Activated naive CD4-positive, alpha-beta T cell (primary cell): ENCODE measurements at places on chromosomes 7 and 10.

DNA sequence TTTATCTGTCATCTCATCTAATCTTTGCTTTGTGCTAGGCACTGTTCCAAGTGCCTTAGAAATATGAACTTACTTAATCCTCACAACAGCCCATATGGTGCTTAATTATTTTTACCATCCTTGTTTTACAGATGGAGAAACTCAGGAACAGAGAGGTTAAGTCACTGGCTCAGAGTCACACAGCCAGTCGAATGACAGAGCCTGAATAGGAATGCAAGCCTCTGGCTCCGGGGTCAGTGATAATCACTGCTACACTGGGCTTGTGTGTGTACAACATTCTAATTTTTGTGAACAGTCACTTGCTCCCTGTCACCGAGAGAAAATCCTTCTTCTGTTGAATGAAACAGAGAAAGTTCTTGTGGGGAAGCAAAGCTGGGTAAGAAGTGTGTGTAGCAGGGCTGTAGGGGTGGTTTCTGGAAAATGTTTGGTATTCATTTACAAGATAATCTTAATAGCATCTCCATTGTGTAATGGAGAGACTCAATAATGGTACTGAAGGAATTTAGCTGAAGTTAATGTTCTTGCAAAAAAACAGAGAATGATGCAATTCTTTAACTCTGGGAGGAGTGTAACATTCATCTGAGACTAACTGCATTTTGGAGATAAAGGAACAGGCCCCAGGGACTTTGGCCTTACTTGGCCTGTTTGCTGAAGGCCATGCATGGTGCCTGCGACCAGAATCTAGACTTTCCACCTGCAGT, 290.6 kb downstream of the FRMD4A start:
- no peak for DNase-seq

DNA sequence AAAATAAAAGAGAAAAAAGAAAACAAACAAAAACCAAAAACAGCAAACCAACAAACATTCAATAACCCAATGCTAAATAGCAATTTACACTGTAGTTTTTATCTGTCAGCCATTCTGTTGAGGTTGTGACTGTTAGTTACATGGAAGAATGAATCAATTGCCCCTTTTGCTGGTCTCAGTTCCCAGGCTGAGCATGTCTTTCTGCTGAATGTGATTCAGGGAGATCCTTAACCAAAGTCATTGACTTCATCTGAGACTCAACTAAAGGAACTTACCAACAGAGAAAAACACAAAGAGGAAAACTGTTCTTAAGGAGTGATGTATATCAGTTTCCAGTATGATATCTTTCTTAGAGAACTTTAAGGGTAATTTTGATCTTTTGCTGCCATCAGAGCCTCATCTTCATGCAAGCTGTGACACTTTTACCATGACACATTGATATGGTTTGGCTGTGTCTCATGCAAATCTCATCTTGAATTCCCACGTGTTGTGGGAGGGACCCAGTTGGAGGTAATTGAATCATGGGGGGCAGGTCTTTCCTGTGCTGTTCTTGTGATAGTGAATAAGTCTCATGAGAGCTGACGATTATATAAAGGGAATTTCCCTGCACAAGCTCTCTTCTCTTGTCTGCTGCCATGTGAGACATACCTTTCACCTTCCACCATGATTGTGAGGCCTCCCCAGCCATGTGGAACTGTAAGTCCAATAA, 469.8 kb downstream of the KIF20B start:
- no peak for DNase-seq

DNA sequence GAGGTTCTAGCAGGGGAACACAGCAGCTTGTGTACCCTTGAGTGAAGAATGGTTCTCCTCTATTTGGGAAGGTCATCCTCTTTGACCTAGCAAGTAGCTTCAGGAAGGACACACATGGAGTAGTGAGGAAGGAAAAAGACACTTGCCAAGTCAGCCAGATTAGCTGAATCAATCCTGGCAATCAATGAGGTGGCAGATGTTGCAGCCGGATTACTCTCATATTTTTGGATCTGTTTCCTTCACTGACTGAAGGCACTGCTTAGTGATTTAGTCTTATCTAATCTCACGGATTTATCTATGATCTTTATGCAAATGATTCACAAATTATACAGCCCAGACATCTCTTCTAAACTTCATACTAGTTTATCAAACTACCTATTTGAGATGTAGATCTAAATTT, 218.8 kb downstream of the GPR158 start:
- no peak for DNase-seq

- DNase-seq: no peak
These were observed 628.7 kb downstream of the TYW1 start for GRCh38 chr7:67625257-67625737.

GRCh38 chr7:28407651-28408050, 4.7 kb upstream of the CREB5 start:
- no peak for DNase-seq

DNA sequence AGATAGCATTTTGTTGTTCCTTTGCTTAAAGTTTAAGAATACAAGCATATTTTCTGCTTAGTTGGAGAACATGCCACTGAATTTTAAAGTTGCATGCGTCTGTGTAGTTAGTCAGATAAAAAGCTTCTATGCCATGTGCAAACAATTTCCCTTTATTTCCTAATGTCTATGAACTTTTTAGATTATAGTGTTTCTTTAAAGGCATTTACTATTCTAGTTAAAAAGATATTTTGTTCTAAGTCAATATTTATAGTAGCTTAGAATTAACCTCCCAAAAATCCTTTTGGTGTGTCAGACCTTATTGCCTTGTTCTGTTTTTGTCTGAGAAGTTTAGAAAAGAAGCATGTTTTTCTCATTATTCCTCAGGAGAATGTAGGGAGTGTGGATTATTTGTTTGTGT, 99.0 kb upstream of the GATA3 start:
- no peak for DNase-seq

- no peak for DNase-seq
These were observed 59.4 kb upstream of the ZNF438 start for GRCh38 chr10:31090894-31091607.

GRCh38 chr7:82674268-82674667, 230.7 kb upstream of the CACNA2D1 start:
- DNase-seq: no peak

GRCh38 chr7:84950836-84951235, 236.0 kb downstream of the SEMA3D start:
- no peak for DNase-seq

GRCh38 chr10:132143162-132143561, 43.6 kb upstream of the DPYSL4 start:
- no peak for DNase-seq
